ENCODE measurements at places on chromosomes 13 and 19.

DNA sequence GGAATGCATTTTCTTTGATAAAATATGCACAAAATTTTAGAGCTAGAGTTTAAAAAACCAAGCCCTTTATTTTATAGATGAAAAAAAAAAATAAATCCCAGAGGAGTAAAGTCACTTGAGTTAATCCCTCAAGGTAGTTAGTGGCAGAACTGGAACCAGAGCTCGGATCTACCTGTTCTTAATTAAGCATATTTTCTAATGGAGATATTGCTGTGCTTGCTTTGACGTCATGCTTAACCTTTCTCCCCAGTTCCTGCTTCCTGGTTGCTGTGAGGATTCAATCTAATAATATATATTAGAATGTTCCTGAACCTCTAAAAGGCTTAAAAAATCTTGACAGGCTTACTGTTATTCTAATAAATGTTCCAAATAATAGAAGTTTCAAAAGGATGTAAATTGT, 300.6 kb upstream of the KLF12 start:
- DNase-seq: no peak

- DNase-seq: no peak
These were observed 63.2 kb downstream of the ZNF823 start for GRCh38 chr19:11675569-11675968.

DNA sequence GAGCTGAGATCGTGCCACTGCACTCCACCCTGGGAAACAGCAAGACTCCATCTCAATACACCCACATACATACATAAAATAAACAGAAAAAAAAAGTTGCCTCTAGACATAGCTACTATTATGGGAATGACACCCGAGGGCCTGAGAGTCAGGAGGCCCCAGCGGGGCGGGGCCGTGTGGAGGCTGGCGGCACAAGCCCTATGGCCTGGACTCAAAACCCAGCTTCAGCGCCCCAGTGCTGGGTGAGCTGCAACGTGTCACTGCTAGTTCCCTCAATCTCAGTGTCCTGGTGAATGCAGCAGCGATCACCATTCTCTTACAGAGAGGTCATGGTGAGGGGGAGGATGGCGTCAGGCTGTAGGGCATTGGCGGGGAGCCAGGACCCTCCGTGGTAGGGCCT, 9.2 kb upstream of the ZSCAN1 start:
- DNase-seq: no peak

- no peak for DNase-seq
These were observed 4.0 kb downstream of the COL5A3 start for GRCh38 chr19:10006335-10006708.

GRCh38 chr13:27259831-27260230, 8.5 kb downstream of the RPL21 start:
- DNase-seq: no peak

DNA sequence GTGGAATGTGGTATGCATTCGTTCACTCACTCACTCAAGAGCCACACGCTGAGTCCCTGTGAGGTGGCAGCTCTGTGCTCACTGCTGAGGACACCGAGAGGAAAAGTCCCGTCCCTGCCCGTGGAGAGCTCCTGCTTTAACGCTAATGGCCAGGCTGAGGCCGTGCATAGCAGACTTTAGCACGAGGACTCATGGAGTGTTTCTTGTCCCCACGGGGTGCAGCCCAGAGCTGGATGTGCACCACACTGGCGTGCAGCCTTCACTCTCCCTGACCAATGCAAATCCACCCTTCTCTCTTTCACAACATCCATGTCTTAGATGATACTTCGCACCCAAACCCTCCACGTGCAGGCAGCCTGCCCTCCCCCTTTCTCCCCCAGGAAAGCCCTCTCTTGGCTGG, 159.6 kb upstream of the ZNF536 start:
- no peak for DNase-seq

DNA sequence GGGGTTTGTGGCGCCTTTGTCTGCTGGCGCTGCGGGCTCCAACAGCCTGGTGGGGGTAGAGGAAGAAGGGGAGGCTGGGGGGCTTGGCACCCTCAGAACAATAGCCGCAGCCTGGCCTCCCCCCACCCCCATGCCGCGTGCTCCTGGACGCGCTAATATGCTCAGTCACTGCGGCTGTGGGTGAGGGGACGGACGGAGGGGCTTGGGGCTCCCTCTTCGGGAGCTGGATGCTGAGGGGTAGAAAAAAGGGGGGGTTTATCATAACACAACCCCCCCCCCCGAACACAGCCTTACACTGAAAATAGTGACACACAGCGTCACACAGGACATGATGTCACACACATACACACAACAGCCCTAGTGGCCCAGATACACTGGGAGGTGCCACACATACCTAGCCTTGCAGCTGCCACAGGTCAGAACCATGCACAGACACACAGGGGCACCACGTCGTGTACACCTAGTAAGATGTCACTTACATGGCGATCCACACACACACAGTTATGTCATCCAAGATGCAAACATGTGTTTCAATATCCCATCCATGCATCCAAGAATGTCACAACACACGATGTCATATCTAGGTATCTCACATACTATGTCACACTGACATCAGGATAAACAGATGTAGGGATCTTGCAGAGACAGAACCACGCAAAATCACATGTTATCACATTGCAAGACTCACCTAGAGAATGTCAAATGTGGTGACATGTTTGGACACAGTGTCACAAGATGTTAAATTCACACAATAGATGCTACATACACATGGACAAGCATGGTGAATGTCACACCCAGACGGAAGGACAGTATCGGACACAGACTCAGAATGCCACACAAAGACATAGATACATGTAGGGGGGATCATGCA, 806 bp downstream of the MAST1 start:
- peak; percentile 22 for DNase-seq

- DNase-seq: no peak
These were observed 32.9 kb upstream of the POU2F2 start for GRCh38 chr19:42165146-42165545.

DNA sequence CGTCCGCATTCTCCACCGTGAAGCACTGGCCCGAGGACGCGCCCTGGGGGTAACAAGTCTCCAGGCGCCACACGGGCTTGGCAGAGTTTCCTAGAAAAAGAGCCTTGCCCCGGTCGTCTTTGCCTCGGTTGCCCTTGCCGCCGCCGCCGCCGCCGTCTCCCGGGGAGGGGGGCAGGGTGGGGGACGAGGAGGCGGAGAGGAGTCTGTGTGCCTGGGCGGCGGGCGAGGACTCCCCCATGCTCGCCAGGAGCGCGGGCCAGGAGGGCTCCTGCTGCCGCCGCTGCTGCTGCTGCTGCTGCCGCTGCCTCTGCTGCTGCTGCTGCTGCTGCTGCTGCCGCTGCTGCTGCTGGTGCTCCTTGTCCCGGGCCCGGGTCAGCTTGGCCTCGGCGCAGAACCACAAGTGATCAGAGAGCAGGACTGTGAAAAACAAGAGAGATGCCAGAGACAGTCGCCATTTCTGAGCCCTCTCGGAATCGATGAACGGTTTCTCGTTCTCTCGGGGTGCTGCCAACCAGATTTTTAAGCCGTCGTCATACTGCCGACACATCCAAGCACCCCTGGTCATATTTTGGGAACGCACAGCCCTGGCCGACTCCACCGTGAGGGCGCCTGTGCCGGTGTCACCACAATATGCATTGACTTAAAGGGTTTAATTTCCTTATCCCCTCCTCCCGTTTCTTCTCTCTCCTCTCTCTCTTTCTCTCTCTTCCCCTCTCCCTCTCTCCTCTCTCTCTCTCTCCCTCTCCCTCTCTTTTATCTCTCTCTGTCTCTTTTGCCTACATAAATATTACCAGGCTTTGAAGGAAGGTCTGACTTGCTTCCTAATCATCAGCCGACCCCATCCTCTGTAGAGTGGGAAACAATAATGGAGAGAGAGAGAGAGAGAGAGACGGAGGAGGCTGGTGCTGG, 349.1 kb downstream of the LIG4 start:
- no peak for DNase-seq

GRCh38 chr13:25280396-25280795, 6.9 kb downstream of the MTMR6 start:
- no peak for DNase-seq

- DNase-seq: no peak
These were observed 10.7 kb downstream of the MARCHF2 start for GRCh38 chr19:8423817-8424223.

DNA sequence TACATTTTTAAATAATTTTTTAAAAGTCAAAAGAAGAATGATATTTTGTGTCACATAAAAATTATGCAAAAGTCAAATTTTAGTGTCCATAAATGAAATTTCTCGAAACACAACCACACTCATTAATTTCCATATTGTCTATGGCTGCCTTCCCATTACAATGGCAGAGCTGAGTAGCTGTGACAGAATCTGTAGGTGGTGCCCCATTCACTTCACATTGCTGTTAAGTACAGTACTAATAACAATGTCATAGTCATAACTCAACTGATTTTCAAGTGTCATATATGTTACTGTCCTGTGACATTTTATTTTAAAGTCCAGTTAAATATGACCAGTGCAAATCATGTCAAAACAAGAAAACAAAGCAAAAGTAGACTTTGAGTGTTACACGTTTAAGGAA, 114.3 kb downstream of the SPRY2 start:
- no peak for DNase-seq

DNA sequence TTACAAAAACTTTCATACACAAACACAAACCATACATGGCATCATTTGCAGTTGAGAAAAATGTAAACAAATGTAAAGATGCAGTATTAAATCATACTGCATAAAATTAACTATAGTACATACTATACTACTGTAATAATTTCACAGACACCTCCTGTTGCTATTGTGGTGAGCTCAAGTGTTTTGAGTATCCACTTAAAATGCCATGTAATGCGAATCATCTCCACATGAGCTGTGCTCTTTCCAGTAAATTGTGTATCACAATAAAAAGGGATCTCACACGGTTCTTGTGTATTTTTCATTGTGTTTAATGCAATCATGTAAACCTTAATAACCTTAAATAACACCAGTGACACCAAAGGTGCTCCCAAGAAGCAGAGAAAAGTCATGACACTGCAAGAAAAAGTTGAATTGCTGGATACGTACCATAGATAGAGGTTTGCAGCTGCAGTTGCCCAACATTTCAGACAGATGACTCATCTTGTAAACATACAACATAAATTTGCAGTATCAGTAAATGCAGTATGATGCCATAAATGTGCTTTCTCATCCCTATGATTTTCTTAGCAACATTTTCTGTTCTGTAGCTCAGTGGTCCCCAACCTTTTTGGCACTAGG, 166.6 kb downstream of the RAP2A start:
- DNase-seq: no peak

DNA sequence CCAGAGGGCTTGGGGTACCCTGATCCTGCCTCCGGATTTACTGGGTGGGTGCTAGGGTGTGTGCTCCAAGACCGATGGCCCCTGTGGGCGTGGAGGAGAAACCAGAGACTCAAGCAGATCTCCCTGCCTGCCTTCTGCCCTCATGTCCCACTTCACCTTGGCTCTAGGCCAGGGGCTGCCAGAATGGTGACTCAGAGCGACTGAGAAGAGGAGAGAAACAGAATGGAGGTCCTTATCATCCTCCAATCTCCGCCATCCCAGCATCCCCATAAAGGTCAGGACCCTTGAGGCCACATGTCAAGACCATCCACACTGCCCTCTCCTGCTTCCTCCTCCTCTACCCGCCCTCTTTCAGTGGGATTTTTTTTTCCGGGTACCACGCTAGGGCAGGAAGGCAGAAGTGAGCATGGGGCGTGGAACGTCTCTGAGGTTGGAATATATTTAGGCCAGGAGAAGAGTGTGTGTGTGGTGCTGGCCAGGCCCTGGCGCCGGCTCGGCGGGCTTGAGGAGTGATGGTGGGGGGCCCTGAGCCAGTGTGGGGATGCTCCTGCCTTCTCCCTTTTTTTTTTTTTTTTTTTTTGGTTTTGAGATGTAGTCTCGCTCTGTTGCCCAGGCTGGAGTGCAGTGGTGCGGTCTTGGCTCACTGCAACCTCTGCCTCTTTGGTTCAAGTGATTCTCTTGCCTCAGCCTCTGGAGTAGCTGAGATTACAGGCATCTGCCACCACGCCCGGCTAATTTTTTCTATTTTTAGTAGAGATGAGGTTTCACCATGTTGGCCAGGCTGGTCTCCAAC, 22.3 kb downstream of the IER2 start:
- DNase-seq: peak; percentile 84

GRCh38 chr13:60647547-60647946, 250.5 kb downstream of the TDRD3 start:
- DNase-seq: no peak

GRCh38 chr19:8473648-8474476, 28.6 kb downstream of the PRAM1 start:
- DNase-seq: no peak

- no peak for DNase-seq
These were observed 2.7 kb downstream of the LILRA4 start for GRCh38 chr19:54335979-54336892.

DNA sequence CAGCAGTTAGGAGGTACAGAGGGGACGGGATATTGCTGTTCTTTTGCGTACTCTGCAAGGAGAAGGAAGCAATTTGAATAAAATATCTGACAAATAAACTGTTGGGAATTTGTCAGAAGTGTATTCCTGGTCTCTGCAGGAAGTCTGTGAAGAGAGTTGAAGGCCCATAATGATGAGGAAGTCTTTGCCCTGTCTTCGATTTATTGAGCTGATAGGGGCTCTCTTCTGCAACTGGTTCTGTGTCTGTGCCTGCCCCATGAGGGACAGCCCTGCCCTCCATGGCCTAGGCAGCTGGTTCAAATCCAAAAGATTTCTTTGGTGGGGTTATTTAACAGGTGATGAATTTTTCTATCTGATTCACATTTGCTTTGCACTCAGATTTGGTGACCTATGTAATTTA, 339.7 kb upstream of the EDNRB start:
- DNase-seq: no peak

DNA sequence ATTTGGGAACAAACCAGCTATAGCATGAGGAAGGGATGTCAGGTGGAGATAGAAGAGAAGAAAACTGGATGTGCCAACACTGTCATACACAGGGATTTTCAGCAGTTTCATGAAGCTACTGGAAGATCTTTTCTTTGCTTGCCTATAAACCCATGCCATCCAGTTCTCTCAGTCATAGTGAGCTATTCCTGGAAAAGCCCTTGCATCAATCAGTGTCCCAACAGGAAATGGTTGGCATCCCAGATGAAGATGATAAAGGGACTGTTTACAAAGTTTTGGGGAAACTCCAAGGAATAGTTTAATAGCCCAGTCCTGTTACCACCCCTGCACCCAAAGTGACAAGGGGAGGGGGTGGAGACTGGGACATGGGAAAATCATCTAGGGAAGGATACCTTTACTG, 58.5 kb upstream of the ARGLU1 start:
- DNase-seq: no peak

- no peak for DNase-seq
These were observed 72.5 kb upstream of the TMTC4 start for GRCh38 chr13:100746953-100747683.

Measured in activated naive CD4-positive, alpha-beta T cell treated with anti-CD3 and anti-CD28 coated beads, Interleukin-2, amount 50 U/mL, for 16 hours (primary cell).